Activated effector memory CD4-positive, alpha-beta T cell treated with anti-CD3 and anti-CD28 coated beads, Interleukin-2, amount 50 U/mL, for 16 hours (primary cell): ENCODE measurements at places on chromosomes 16 and 17.

GRCh38 chr17:73436954-73437353, 125.2 kb upstream of the CDC42EP4 start:
- DNase-seq, result no peak

DNA sequence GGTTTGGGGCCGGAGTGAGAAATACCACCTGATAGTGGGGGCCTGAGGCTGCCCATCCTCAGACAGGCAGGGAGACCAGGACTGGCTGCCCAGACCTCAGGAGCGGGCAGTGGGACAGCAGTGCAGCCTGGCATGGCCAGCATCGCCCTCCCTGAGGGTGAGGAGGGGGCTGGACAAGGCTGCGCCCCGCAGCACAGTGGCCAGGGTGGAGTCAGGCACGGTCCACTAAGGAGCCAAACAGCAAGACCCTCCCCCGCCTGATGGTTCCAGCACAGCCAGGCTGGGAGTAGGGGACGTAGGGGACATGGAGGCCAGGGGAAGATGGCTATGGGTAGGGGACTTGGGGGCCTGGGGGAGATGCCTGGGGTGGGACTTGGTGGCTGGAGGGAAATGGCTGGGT, 3.3 kb downstream of the ZNF598 start:
- no peak for DNase-seq

- DNase-seq, result peak; percentile 78
Observed at GRCh38 chr17:68296217-68297191, 5.2 kb downstream of the ARSG start.

GRCh38 chr16:67942200-67942509, 1.8 kb downstream of the LCAT start:
- peak; percentile 74 for DNase-seq

GRCh38 chr16:83781-84615, 6.0 kb downstream of the MPG start:
- DNase-seq, result no peak

DNA sequence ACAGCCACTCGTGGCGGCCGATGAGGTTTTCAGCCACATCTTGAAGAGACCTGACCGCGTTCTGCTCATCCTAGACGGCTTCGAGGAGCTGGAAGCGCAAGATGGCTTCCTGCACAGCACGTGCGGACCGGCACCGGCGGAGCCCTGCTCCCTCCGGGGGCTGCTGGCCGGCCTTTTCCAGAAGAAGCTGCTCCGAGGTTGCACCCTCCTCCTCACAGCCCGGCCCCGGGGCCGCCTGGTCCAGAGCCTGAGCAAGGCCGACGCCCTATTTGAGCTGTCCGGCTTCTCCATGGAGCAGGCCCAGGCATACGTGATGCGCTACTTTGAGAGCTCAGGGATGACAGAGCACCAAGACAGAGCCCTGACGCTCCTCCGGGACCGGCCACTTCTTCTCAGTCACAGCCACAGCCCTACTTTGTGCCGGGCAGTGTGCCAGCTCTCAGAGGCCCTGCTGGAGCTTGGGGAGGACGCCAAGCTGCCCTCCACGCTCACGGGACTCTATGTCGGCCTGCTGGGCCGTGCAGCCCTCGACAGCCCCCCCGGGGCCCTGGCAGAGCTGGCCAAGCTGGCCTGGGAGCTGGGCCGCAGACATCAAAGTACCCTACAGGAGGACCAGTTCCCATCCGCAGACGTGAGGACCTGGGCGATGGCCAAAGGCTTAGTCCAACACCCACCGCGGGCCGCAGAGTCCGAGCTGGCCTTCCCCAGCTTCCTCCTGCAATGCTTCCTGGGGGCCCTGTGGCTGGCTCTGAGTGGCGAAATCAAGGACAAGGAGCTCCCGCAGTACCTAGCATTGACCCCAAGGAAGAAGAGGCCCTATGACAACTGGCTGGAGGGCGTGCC, 30.1 kb downstream of the CIITA start:
- DNase-seq, result no peak

DNA sequence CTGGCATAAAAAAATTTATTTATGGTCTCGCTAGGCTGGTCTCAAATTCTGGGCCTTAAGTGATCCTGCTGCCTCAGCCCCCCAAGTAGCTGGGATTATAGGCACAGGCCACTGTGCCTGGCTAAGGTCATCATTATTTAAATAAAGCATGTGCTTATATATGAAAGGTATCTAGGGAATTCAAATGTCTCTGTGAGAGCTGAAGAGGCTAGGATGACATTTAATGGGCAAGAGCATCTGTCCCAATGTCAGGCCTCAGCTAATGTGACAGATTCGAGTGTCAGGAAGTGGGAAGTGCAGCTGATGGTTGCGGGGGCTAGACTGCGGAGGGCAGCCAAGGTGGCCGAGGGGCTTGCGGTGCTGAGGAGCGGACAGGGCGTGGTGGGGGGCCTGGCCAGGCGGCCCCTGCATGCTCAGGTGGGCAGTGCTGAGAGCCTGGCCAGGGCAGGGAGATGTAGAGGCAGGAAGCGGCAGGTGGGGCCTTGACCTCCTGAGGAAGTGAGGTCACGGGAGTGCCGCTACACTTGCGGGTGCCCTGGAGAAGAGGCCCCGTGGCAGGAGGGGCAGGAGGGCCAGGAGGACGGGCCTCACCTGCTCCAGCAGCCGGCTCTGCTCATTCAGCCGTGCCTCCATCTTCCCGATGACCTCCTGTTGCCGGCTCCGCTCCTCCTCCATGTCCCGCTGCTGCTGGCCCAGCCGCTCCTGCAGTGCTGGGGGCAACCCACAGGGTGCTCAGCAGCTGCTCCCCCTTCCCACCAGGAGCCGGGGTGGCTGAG, 12.6 kb upstream of the MRPL38 start:
- no peak for DNase-seq

DNA sequence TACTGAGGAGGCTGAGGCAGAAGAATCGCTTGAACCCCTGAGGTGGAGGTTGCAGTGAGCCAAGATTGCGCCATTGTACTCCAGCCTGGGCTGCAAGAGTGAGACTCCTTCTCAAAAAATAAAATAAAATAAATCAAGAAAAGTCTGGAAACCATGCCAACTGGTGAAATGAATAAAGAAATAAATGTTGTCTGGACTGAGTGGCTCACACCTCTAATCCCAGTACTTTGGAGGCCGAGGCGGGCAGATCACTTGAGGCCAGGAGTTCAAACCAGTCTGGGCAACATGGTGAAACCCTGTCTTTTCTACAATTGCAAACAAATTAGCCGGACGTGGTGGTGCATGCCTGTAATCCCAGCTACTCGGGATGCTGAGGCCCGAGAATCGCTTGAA, 744 bp upstream of the LRRC37A3 start:
- DNase-seq, result no peak

DNA sequence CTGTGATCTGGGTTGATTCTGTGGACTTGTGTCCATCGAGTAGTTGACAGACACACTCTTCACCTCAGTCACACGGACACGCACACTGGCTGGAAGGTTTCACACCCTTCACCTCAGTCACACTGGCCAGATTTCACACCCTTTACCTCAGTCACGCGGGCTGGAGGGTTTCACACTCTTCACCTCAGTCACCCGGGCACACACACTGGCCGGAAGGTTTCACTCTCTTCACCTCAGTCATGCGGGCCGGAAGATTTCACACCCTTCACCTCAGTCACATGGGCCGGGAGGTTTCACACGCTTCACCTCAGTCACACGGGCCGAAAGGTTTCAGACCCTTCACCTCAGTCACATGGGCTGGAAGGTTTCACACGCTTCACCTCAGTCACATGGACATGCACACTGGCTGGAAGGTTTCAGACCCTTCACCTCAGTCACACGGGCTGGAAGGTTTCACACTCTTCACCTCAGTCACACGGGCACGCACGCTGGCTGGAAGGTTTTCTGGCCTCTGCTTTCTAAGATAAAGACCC, 96.2 kb downstream of the PGS1 start:
- DNase-seq, result no peak

- no peak for DNase-seq
Observed at GRCh38 chr16:16076423-16076813, 127.0 kb downstream of the ABCC1 start.

DNA sequence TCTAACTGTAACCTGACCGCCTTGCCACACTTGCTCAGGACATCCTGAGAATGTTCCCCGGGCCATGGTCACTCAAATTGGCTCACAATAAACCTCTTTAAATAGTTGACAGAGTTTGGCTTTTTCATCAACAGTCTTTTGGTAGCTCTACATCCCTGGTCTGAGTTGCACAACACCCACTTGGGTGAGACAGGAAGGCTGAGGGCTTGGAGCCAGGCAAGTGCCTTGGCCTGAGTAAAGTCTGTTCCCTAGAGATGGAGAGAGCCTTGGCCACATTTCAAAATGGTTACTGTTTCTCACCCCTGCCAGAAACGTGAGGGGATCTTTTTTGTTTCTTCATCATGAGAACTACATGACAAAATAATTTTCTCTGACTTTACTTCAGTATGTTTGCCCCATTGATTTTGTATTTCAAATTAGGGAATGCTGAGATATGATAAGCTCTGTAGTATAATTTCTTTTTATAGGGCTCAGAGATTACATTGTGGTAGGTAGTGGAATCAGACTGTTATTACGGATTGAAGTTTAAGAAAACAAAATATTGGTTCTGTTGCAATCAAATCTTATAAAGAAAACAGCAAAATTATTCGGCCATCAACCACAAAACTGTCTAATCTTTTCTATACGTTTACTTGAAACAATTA, 53.9 kb upstream of the NETO2 start:
- DNase-seq, result no peak

GRCh38 chr16:66617728-66618127, 13.2 kb downstream of the CMTM3 start:
- DNase-seq, result no peak

GRCh38 chr17:42249681-42250446, 26.3 kb downstream of the STAT5B start:
- peak; percentile 69 for DNase-seq

GRCh38 chr17:7192271-7192937, 13.2 kb upstream of the ASGR1 start:
- DNase-seq, result no peak

DNA sequence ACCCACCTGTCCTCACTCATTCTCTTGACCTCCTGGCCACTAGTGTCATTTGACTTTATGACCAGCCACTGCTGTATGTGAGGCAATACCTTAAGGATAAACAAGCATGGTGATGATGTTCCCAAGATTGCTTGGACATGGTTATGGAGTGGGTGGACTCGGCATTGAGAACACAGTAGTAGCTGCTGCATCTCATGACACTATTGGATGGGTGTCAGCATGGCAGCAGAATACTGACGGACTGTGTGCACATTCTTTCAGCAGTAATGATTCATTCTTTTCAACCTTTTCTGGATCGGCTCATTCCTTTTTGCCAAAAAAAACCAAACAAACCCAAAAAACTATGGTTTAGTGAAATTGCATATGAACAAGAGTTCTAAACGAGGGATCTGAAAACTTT, 13.5 kb downstream of the SPECC1 start:
- no peak for DNase-seq

GRCh38 chr16:78291604-78292003, 192.2 kb downstream of the WWOX start:
- DNase-seq, result no peak
